ENCODE measurements at places on chromosomes 13 and 19.

- no peak for DNase-seq
Measured at GRCh38 chr13:25753976-25754375, 297.8 kb downstream of the SHISA2 start.

GRCh38 chr13:30224732-30225131 is 82.6 kb downstream of the KATNAL1 start:
- no peak for DNase-seq

DNA sequence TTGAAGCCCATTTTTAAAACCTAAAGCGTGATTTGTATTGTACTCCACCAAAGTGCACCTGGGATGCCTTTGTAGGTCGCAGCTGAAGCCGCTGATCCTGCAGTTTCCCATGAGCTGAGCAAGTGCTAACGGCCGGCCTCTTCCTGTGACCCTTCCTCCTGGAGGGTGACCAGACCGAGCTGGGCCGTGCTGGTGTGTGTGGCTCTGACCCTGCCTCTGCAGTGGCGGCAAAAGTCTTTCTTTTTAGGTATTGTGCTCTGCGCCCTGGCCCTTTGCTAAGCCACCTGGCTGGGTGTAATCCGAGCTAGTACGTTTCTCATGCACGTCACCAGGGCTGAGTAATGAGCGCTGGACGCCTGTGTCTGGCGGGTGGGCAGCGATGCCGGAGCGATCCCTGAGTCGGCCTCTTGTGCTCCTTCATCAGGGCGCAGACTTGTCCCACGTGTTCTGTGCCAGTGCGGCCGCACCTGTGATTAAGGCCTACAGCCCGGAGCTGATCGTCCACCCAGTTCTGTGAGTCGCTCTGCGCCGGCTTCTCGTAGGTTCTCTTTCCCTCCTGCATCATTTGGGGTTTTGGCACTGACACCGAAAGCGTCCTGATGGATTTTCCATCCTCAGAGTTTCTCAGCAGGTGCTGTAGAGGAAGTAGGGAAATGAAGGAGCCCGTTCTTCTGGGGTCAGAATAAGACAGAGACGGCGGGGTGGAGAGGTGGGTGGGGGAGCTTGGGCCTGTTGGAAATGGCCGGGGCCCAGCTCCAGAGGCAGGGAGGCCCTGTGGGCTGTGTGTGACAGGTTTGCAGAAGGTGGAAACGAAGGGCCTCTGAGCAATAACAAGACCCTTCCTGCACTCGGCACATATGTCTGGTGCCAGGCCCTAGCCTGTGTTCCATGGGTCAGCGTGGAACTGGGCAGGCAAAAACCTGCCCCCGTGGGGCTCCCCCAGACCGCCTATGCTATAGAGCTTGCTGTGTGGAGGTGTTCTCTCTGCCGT is 9.7 kb downstream of the NAXD start:
- DNase-seq, result no peak

DNA sequence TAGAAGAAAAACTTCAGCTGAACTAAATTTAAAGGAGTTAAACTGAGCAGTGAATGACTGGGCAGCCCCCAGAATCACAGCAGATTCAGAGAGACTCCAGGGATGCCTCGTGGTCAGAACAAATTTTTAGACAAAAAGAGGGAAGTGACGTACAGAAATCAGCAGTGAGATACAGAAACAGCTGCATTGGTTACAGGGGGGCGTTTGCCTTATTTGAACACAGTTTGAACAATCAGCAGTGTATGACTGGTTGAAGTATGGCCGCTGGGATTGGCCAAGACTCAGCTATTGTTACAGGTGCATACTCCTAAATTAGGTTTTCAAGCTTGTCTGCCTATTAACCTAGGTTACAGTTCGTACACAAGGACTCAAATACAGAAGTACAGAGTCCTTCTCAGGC is 2.2 kb upstream of the SPRYD7 start:
- no peak for DNase-seq

- DNase-seq, result no peak
Measured at GRCh38 chr19:9139609-9140158, 513 bp upstream of the ZNF317 start.

- no peak for DNase-seq
Measured at GRCh38 chr19:48290401-48290770, 20.5 kb downstream of the ZNF114 start.

DNA sequence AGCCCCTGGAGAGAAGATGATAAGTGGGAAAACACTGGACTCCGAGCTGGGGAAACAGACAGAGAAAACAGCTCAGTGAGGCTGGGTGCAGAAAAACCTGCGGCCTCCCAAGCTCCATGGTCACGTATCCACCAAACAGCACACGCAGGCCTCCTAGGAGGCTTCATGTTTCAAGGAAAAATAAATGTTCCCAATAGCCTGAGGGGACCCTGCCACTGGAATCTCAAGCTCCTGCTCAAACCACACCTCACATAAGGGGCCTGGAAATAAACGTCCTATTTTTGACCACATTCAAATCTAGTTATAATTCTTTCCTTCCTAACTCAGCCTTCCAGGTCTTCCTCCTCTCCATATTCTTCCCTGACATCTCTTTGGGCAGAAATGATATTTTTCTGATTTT is 225.7 kb downstream of the ABCC4 start:
- DNase-seq, result no peak

- DNase-seq, result no peak
Measured at GRCh38 chr19:14159059-14159458, 22.7 kb upstream of the ASF1B start.

DNA sequence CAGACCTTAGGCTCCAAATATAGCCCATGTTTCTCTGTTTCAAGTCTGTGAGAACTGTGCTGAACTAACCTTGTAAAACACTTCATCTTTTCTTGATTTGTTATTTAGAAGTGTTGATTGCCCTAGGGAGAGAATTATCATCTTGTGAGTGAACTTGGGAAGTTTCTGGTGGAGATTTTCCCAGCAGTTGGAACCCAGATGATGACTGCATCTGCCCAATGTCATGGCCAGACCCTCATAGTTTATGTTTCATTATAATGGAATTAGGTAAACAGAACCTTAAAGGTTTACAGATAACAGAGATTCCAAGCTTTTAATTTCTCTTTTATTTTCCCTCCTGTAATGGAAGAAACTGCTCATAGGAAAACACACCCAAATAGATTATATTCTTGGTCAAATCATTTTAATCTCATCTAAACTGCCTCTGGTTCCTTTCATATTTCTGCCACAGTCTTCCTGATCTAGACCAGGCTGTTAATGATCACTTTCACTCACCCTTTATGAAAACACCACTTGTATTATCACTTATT is 569.1 kb downstream of the KCTD12 start:
- DNase-seq, result no peak

- DNase-seq, result no peak
Measured at GRCh38 chr13:59545007-59545406, 618.7 kb downstream of the DIAPH3 start.

- no peak for DNase-seq
Measured at GRCh38 chr19:18717601-18718000, 34.1 kb downstream of the CRTC1 start.

GRCh38 chr19:20964798-20965197 is 41.7 kb downstream of the ZNF85 start:
- no peak for DNase-seq

GRCh38 chr13:89279374-89279773 is 1608.2 kb downstream of the SLITRK5 start:
- DNase-seq, result no peak

GRCh38 chr19:7575434-7576040 is 20.1 kb upstream of the CAMSAP3 start:
- no peak for DNase-seq

DNA sequence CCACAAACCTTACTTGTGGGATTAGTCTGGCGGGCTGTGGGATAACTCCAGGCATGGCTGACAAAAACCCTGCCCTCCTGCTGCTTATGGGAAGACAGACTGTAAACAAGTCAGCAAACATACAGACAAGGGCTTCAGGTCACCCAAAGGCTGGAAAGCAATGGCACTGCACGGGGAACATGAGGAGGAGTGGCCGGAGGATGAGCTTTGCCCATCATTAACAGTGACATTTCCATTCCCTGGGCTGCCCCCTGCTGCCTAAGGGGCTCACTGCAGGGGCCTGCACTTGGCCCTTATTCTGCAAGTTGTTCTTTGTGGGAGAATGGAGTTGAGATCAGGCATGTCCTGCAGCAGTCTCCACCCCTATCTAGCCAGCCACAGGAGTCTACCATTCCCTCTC is 91.3 kb downstream of the UQCRFS1 start:
- no peak for DNase-seq

DNA sequence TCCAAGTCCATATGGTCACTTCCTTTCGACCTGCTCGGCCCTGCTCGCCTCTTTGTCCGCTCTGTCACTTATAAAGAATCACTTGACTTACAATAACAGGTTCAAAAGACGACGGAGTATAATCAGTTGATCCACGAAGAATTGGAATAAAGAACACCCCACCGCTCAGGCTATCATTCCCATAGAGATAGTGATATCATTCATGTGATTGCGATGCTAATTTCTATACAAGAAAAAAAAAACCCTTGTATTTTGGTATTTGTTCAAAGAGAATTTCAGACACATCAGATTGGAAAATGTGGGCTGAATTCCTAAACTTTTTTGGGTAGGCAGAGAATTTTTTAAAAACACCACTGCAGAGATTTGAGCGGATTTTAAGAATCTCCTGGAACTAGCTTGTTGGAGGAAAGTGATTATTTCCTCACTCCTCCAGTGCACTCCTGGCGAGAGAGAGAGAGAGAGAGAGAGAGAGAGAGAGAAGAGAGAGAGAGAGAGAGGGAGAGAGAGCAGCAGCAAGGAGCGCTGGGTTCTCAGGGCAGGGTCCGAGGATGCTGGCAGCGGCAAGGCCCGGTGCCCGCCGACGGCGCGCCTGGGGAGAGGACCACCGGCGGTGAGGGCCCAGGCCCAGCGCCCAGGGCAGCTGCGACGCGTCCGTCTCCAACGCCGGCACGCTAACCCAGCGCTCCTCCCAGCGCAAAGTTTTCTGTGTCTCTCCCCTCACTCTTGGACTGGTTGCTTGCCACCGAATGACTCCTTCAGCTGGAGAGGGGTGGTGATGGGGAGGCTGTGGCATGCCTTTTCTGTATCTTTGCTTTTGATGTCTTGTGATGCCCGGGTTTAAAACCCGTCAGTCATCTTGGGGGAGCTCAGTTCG is 149.0 kb upstream of the ZNF536 start:
- no peak for DNase-seq

DNA sequence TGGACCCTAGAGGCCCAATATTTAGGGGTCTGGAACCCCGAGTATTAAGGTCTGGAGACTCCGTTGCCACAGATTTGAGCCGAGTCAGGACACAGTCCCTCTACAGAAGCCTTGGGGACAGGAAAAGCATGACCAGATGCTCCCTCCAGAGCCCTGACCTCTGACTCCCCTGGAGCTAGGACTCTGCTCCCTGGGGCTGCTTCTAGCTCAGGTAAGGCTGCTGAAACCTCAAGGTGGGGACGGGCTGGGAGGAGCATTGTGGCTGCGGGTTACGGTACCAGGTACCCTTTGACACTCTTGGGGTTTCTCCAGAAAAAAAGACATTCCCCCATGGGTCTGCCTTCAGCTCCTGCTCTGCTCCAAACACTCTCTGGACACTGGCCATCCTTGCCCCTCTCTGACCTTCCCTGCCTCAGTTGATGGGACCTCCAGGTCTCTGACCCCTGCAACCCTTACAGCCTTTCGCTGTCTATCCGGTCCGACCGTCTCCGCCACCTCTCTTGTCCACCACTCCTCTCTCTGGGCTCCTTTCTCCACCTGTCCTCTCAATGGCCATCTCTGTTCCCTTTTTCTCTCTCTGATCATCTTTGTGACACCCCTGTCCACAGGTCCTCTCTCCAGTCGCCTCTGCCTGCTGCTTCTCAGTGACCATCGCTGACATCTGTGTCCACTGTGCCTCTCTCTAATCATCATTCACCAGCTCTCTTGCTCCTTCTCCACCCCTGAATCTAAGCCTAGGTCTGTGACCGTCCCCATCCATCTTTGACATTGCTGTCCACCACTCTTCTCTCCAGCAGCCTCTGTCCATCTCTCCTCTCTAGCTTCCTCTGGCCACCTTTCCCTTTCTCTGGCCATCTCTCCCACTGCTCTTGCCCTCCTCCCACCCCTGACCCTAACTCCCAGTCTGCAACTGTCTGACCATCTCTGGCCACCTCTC is 1.4 kb downstream of the LRFN3 start:
- no peak for DNase-seq

DNA sequence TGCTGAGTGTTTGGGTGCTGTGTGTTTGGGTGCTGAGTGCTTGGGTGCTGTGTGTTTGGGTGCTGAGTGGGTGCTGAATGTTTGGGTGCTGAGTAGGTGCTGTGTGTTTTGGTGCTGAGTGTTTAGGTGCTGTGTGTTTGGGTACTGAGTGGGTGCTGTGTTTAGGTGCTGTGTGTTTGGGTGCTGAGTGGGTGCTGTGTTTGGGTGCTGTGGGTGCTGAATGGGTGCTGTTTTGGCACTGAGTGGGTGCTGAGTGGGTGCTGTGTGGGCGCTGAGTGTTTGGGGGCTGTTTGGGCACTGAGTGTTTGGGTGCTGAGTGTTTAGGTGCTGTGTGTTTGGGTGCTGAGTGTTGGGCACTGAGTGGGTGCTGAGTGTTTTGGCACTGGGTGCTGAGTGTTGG is 48.5 kb upstream of the F7 start:
- DNase-seq, result no peak

- DNase-seq, result no peak
Measured at GRCh38 chr19:54576411-54576976, 2.9 kb downstream of the LILRA2 start.

- DNase-seq, result no peak
Measured at GRCh38 chr13:112982281-112983041, 13.4 kb downstream of the MCF2L start.

DNA sequence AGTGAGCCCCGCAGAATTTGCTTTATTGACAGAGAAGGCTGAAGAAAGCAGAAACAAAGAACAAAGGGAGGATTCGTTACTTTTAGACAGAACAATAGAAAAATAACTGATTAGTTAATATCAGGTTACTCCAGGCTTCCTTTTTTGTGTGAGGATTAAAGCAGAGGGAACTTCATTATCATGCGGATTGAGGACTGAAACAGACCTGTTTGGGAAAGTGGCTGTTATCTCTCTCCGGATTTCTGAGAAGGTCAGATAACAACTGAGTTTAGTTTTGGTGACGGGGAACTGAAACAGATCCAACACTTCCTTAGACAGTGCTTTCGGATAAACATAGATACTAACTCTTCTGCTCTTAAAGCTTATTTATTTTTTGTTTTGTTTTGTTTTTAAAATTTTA is 246.4 kb upstream of the ZNF507 start:
- DNase-seq, result no peak

DNA sequence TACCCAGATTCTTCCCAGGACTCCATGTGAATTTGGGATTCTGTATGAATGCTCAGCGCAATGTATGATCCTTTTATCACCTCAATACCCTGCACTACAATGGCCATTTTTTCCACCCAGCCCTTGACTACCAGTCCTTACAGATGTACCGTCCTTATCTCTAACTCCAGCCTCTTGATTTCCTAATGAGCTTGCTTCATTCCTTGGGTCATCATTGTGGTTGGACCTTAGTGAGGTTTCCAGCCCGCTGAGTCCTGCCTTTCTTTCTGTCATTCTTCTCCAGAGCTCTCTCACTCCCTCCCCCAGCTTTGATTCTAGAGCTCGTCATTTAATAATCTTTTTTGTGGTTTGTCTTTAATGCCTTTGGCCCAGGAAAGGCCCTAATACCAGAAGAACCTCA is 438.5 kb downstream of the ZNF536 start:
- no peak for DNase-seq
